HCEC 1CT (cell line): ENCODE measurements at places on chromosomes 11 and 22.

GRCh38 chr22:28051787-28052356 lies 132.8 kb upstream of the PITPNB start:
- DNase-seq = peak; percentile 52

DNA sequence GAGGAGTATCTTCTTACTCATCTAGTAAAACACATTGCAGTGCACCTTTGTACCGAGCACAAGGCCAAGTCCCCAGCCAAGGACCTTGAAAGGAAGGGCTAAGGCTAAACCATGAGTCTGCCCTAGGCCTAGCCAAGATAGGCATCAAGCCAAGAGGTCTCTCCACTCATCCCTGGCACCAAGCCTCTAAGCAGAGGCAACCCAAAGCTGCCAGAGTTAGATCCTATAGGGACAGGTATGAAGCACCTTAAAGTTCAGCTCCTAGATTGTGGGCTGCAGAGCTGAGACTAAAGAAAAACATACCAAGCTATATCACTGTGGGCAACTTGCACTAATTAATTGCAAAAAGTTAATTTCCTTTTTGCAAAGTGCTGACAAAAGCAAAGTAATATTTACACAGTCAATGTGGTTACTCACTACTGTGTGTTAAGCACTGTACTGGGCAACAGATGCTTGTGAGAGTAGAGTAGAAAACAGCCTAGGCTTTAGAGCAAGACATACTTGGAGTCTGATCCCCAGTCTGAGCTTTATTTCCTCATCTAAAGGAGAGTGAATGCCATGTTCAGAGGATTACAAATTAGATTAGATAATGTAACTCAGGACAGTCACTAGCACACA lies 7.2 kb downstream of the COA4 start:
- DNase-seq = no peak

GRCh38 chr11:114183044-114183511 lies 113.1 kb upstream of the NNMT start:
- no peak for DNase-seq

- DNase-seq = no peak
Measured at GRCh38 chr22:24948356-24949202, 2.1 kb upstream of the LHFPL7 start.

DNA sequence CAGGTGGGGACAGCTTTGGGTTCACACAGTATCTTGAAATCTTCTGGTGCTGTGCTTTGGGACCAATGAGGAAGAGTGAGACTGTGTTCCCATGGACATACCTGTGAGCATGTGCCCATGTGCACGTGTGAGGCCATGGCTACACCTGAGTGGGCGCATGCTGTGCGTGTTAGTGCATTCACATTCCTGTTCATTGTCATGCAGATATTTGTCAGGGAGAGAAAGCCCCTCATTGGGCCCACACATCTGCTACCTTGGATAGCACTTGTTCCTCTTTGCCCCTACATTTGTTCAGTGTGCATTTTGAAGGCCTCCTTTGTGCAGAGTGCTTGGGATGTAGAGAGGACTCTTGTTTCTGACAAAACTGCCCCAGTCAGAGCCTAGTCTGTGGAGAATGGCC lies 154.3 kb upstream of the E2F8 start:
- DNase-seq = no peak

GRCh38 chr22:19062943-19063308 lies 59.3 kb downstream of the DGCR2 start:
- no peak for DNase-seq

DNA sequence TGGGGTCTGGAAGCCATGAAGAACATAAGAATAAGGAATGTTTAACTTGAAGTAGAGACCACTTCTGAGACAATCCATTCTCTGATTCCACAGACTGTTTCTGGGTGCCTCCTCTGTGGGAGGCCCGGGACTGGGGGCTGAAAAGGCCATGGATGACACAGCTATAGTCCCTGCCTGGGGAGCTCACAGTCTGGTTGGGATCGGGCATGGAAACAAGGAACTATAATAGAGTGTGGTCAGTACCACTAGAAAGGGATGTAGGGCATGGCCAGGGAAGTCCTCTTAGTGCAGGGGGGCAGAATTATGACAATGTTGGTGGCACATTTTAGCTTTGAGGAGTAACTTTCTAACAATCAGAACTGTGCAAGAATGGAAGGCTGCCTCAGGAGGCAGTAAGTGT lies 9.2 kb upstream of the KCNE3 start:
- no peak for DNase-seq
